ENCODE measurements at places on chromosomes 3 and 15.

DNA sequence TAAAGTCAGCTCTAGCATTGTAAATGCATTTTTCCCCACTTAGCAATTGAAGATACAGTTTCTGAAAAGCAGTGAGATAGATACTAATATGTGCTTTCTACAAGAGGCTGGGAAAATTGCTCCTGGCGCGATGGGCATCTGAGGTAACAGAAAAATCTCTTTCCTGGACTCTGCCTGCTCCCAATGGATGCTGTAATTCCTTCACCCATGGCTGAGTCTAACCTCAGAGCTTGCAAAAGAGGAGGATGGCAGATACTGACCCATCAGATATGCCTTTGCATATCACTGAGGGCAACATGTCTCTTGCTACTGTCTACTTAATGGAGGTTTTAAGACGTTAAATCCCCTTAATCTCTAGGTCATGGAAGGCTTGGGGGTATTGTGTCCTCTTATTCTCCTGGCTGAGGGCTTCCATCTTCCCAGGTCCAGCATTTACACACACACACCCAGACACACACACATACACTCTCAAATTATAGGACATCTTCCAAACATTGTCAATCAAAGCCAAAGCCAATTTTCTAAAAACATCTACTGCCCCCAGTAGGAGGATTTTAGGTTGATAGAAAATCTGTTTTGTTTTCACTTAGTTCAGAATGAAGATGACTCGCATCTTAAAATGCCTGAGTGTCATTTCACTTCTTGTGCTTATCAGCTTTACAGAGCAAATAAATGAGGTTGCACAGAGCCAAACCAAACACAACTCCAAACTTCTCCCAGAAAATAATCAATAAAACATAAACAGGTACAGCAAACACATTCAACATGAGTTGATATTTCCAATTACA lies 2.4 kb downstream of the TRPM1 start:
- no peak for DNase-seq

DNA sequence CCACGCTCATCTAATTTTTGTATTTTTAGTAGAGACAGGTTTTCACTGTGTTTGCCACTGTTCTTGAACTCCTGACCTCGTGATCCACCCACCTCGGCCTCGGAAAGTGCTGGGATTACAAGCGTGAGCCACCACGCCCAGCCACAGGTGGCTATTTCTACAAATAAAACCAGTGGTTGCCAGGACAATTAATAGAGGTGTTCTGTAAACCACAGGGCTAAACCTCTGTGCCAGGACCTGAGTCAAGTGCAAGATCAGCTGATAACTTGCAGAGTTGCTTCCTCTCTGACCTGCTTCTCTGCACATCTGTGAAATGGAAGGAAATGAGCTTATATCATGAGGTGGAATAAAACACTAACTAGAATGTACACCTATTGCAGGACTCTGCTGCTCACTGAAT lies 72.8 kb downstream of the CD200R1L start:
- no peak for DNase-seq

DNA sequence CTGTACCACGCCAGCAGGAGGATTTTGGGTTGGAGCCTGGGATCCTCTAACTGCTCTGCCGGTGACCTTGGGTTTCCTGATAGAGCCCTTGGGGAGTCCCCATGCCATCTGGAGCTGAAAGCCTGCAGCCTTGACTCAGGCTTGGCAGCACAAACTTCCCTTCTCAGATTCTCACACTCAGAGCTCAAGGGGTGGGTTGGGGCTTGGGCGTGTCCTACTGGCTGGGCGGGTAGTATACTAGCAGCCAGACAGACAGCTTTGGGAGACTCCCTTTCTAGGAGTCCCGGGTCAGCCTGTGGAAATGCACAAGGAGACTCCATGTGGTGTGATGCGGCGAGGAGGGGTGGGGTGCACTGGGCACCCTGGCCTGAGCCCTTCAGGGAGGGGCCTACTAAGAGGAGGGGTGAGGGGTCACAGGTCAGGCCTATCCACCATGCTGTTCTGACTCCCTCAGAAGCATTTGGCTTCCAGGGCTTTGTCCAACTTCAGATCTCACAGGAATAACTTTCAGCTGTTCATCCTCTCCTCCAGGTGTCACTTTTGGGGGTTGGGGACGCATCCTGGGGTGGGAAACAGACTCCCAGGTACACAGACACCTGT lies 21.6 kb upstream of the PLXNA1 start:
- DNase-seq, result no peak

DNA sequence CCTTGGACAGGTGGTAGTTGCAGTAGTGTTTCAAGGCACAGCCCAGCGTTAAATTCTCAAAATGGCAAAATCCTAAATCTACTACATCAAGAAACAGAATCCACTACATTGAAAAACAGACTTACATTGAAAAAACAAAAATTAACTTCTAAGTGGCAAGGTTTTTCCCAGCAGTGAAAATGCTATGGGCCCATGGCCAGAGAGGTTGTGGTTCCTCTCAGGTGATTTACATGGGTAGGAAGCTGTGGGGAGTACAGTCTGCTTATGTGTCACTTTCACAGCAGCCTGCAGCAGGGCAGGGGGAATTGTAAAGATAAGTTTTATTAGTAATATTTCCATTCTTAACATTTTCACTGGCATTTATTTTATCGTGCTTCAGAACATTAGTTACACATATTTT lies 24.9 kb downstream of the TTC14 start:
- no peak for DNase-seq

DNA sequence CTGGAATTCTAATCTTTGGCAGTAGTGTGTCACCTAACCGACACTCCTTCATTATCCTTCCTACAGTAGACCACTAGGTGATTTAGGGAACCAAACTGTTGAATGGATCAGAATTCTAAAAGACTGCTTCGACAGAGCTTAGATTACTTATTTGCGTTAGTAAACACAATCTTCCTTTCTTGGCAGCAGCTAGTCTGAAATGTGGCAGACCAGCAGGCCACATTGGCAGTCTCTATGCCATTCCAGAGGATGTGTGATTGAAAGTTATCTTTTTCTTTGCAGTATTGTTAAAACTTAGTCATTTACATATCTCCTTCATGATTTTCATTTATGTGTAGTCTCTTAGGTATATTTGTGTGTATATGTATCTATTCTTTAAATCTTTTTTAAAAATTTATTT lies 23.6 kb downstream of the MBNL1 start:
- no peak for DNase-seq
